ENCODE measurements at places on chromosomes 7 and 10.
A peak's percentile ranks its signal among the peaks of the same experiment; 100 is the strongest.

DNA sequence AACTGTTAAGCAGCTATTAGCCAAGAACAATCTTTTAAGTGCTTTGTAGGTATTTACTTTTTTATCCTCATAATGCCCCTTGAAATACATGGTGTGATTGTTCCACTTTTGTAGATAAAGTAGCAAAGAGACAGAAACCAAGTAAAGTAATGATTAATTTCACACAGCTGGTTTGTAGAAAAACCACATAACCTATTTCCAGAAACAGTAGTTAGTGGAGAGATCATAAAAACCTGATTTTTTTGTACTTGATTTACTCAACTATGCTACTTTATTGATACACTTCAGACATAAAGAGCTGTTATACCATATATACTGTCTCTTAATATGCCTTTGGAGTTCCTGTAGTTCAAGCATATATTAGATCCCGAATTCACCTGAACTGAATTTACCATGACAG lies 118.4 kb downstream of the SEMA3A start:
- DNase-seq, result no peak

GRCh38 chr7:13293264-13294002 lies 606.0 kb downstream of the ARL4A start:
- DNase-seq, result no peak

DNA sequence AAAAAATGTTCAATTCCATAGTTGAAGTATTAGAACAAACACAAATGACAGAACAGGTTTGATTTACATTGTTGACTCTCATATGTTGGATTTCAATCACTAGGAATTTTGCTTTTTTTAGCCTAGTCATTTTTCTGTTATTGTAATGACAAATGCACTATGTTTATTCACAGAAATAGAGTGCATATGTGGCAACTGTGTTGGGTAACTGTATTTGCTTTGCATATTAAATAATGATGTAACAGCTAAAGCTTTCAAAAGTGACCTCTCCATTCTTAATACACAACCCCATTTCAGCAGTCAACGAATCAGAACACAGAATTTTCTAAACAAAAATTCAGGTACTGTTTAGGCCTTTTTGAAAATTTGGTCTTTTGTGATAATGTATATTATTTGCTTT lies 54.0 kb upstream of the SLC26A5 start:
- DNase-seq, result no peak

- DNase-seq, result no peak
Observed at GRCh38 chr7:7524121-7524520, 11.6 kb downstream of the COL28A1 start.

DNA sequence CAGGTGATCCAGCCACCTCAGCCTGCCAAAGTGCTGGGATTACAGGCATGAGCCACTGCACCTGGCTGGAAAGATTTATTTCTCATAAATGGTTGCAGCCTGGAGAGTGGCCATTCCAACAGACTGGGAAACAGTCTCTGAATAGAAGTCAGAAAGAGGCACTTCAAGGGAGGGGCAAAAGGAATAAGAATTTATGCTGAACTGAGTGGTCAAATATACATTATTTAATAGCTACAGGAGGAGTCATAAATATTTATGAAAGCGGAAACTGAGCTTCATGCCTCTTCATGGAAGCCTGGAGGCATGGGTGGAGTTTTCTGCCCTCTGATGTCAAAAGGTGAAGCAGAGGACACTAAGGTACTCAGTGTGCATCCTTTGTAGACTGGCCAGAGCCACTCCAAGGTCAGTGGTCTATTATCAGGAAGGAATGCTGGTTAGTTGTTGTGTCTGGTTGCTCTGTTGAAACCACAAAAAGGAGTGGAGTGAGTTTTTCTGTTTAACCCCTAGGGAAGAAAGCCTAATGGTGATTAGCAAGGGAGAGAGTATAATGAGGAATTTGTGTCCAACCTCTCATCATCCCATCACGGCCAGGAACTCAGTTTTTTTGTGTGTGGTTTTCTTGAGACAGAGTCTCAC lies 9.3 kb upstream of the NRBF2 start:
- DNase-seq, result no peak

DNA sequence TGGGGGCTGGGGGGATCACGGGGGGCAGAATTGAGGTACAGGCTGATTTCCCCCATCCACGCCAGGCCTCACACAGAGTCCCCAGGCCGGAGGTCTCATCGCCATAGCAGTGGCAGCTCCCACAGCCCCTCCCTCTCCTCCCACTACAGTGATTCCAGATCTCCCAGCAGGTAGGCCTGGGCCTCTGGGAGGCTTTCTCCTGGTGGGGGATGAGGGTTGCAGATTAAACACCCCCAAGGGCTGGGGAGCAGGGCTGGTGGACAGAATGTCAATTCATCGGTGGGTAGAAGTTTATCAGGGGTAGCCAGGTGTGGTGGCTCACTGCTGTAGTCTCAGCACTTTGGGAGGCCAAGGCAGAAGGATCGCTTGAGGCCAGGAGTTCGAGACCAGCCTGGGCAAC lies 37.2 kb upstream of the HSPB1 start:
- DNase-seq, result no peak

GRCh38 chr10:131728286-131729228 lies 172.3 kb upstream of the PPP2R2D start:
- DNase-seq, result no peak

GRCh38 chr10:101000915-101001658 lies 1.5 kb downstream of the LZTS2 start:
- peak; percentile 52 for DNase-seq
